ENCODE measurements at places on chromosomes 5 and 9.
A peak's percentile ranks its signal among the peaks of the same experiment; 100 is the strongest.

DNA sequence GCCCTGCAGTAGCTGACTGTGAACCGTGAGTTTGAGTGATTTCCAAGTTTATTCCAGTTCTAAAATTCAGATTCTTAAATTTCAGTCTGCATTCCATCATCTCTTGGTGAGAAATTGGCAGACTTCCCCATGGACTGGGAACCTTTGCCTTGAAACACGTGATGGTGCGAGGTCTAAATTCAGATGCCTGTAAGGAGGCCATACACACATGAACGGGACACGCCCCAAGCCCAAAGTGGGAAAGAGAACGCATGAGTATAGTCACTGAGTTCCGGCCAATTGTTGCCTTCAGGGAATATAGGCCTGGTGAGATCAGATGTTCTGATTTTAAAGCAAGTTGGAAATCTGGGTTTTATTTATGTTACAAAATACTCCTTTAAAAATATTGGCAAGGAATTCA lies 1084.4 kb upstream of the WWC1 start:
- no peak for DNase-seq
- H3K36me3 ChIP-seq, result no peaks in the 10 kb centered on the region
- H3K4me3 ChIP-seq, result no peak overlapping the region
- H3K27me3 ChIP-seq, result no peaks in the 10 kb centered on the region

DNA sequence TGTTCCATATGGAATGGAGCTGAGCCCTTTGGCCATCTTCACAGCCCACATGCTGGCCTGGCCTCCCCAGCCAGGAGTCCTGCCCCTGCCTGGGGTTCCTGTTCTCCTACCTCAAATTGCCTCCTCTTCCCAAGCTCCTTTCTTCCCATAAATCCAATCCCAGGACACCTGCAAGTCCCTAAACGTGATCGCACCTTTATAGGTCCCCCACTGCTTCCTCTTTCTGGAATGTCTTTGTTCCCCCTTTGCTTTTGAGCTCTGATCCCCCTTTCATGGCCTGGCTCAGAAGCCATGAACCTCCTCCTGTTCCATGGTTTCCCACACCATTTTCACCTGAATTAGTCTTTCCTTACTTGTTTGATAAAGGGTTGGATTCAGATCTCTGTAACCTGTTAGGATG lies 68.5 kb downstream of the TRPC7 start:
- H3K36me3 ChIP-seq, result no peaks in the 10 kb centered on the region
- peaks cover 5% of the 10 kb centered on the region for H3K27me3 ChIP-seq
- no peaks in the 10 kb centered on the region for H3K4me1 ChIP-seq
- H3K27ac ChIP-seq, result no peak overlapping the region

- peaks cover 4% of the 10 kb centered on the region for H3K27me3 ChIP-seq
- H3K4me3 ChIP-seq, result no peak overlapping the region
- no peak overlapping the region for H3K27ac ChIP-seq
- DNase-seq, result no peak
- no peaks in the 10 kb centered on the region for H3K4me1 ChIP-seq
These were observed 410.1 kb upstream of the SMARCA2 start for GRCh38 chr9:1604942-1605560.

GRCh38 chr5:124658867-124659557 lies 87.4 kb downstream of the ZNF608 start:
- H3K27me3 ChIP-seq, result no peaks in the 10 kb centered on the region
- H3K27ac ChIP-seq, result peak overlapping the region; percentile 61
- no peak for DNase-seq
- H3K4me3 ChIP-seq, result no peak overlapping the region
- H3K36me3 ChIP-seq, result no peaks in the 10 kb centered on the region
- H3K4me1 ChIP-seq, result peaks cover 23% of the 10 kb centered on the region

DNA sequence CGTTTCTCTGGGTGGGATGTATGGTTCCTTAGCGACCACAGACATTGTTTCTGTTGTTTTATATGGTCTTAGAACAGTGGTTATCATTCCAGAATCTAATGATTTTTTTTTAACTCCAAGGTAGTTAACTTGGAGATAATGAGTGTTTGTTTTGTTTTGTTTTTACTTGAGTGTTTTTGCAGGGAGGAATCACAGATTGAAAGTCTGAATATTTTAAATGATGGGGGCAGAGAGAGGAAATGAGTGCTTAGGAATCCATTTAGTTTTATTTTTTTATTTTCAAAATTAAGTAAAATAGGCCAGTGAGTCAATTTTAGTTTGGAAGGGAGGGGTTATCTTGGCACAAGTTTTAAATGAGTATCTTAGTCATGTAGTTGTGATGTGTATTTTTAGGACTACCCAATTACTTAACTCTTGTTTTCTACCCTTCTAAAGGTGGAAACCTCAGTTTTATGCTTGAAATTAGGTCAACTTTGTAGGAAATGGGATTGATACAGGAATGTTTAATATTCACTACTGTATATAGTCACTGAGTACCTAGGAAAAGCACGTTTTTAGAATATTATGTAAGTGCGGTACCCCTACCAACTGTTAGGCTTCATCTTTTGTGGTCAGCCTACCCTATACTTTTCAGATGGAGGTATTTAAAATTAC lies 2.0 kb downstream of the UBE2R2 start:
- H3K36me3 ChIP-seq, result no peaks in the 10 kb centered on the region
- peaks cover 44% of the 10 kb centered on the region for H3K4me1 ChIP-seq
- peak; percentile 17 for DNase-seq
- peak overlapping the region; percentile 89 for H3K4me3 ChIP-seq
- H3K27me3 ChIP-seq, result no peaks in the 10 kb centered on the region
- peak overlapping the region; percentile 99 for H3K27ac ChIP-seq

GRCh38 chr9:85054017-85054416 lies 384.5 kb downstream of the NTRK2 start:
- H3K4me3 ChIP-seq, result no peak overlapping the region
- H3K4me1 ChIP-seq, result no peaks in the 10 kb centered on the region
- no peak overlapping the region for H3K27ac ChIP-seq

- no peaks in the 10 kb centered on the region for H3K36me3 ChIP-seq
- no peaks in the 10 kb centered on the region for H3K4me1 ChIP-seq
- no peak overlapping the region for H3K27ac ChIP-seq
- no peak for DNase-seq
- peaks cover 9% of the 10 kb centered on the region for H3K27me3 ChIP-seq
These were observed 56.5 kb downstream of the SPOCK1 start for GRCh38 chr5:137442660-137443059.

DNA sequence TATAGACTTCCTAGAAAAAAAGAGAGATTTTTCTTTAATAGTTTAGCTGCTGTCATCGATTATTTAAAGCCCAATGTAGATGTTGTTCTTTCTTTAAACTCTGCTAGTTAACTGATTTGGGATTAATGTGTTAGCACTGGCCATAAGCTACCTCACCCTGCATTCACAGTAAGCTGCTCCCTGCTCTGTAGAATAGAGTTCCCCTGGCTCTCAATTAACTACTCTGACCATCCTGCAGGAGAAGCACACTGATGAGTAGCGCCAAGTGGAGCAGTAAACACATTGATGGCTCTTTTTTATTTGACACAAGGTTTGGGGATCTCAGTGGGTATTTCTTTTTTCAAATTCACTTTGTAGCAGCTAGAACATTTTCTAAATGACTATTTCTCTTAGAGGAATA lies 807.9 kb upstream of the ZNF608 start:
- H3K4me3 ChIP-seq, result no peak overlapping the region
- H3K36me3 ChIP-seq, result no peaks in the 10 kb centered on the region
- H3K27ac ChIP-seq, result no peak overlapping the region
- no peak for DNase-seq
- peaks cover 9% of the 10 kb centered on the region for H3K27me3 ChIP-seq

DNA sequence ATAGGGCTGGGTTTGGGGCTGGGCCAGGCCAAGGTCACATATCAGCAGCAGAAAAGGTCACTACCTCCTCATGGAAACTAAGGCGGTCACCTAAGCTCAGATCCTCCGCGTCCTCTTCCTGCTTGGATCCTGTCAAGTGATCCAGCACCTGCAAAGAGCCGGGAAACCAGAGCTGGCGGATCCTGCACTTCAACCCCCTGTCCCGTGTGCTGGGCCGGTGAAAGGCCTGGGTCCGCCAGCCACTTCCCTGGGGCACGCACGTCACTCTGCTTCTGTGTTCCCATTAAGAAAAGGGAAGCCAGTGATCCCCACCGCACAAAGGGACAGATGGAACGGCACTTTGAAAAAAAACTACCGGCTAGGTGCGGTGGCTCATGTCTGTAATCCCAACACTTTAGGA lies 61.3 kb upstream of the STXBP1 start:
- no peak overlapping the region for H3K4me3 ChIP-seq
- H3K27ac ChIP-seq, result no peak overlapping the region
- H3K27me3 ChIP-seq, result peaks cover 7% of the 10 kb centered on the region
- peaks cover 2% of the 10 kb centered on the region for H3K4me1 ChIP-seq
- no peak for DNase-seq

- no peaks in the 10 kb centered on the region for H3K36me3 ChIP-seq
- H3K27ac ChIP-seq, result no peak overlapping the region
- H3K27me3 ChIP-seq, result no peaks in the 10 kb centered on the region
- H3K4me3 ChIP-seq, result no peak overlapping the region
- no peaks in the 10 kb centered on the region for H3K4me1 ChIP-seq
These were observed 40.4 kb downstream of the SAR1B start for GRCh38 chr5:134592141-134592746.

GRCh38 chr5:58459146-58460001 lies 512 bp downstream of the PLK2 start:
- peaks cover 11% of the 10 kb centered on the region for H3K36me3 ChIP-seq
- H3K4me3 ChIP-seq, result peak overlapping the region; percentile 90
- H3K4me1 ChIP-seq, result peaks cover 16% of the 10 kb centered on the region

DNA sequence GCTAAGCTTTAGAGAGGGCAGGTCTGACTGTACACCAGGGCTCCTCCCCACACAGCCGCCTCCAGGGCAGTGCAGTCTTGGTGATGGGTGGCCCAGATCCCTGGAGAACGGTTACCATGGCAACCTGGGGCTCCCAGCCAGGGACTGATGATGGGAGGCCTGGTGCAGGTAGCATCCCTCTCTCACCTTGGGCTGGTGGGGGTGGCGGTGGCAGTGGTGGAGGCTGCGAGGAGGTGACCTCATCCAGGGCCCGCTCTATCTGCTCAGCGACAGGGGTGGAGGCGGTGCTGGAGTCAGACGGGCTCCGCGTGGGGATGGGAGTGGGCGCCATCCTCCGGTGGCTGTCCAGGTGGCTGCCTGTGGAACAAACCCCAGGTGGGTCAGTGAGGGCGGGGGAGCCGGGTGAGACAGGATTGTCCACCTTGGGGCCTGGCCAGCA lies 12.3 kb downstream of the PRR7 start:
- H3K27ac ChIP-seq, result no peak overlapping the region
- H3K4me1 ChIP-seq, result peaks cover 13% of the 10 kb centered on the region
- peaks cover 5% of the 10 kb centered on the region for H3K27me3 ChIP-seq
- no peak for DNase-seq
- no peaks in the 10 kb centered on the region for H3K36me3 ChIP-seq
- no peak overlapping the region for H3K4me3 ChIP-seq

- H3K27me3 ChIP-seq, result no peaks in the 10 kb centered on the region
- H3K4me1 ChIP-seq, result peaks cover 10% of the 10 kb centered on the region
- DNase-seq, result no peak
- no peak overlapping the region for H3K27ac ChIP-seq
- no peaks in the 10 kb centered on the region for H3K36me3 ChIP-seq
These were observed 20.9 kb upstream of the HAPLN1 start for GRCh38 chr5:83741571-83741970.

GRCh38 chr9:98074115-98074990 lies 17.8 kb downstream of the NANS start:
- H3K36me3 ChIP-seq, result peaks cover 5% of the 10 kb centered on the region
- H3K4me3 ChIP-seq, result no peak overlapping the region
- H3K27me3 ChIP-seq, result no peaks in the 10 kb centered on the region

- H3K27ac ChIP-seq, result peak overlapping the region; percentile 2
- H3K4me3 ChIP-seq, result no peak overlapping the region
- no peak for DNase-seq
- no peaks in the 10 kb centered on the region for H3K36me3 ChIP-seq
- H3K27me3 ChIP-seq, result no peaks in the 10 kb centered on the region
These were observed 9.7 kb downstream of the OMD start for GRCh38 chr9:92414566-92414965.

- peak overlapping the region; percentile 51 for H3K27ac ChIP-seq
- no peak for DNase-seq
- no peaks in the 10 kb centered on the region for H3K36me3 ChIP-seq
- peak overlapping the region; percentile 61 for H3K4me3 ChIP-seq
These were observed 40.1 kb upstream of the KIAA1958 start for GRCh38 chr9:112446526-112446925.

GRCh38 chr5:151070449-151070848 lies 10.4 kb downstream of the TNIP1 start:
- H3K36me3 ChIP-seq, result peaks cover 3% of the 10 kb centered on the region
- H3K4me1 ChIP-seq, result peaks cover 64% of the 10 kb centered on the region
- DNase-seq, result no peak
- peak overlapping the region; percentile 26 for H3K4me3 ChIP-seq
- peak overlapping the region; percentile 82 for H3K27ac ChIP-seq

- H3K4me3 ChIP-seq, result no peak overlapping the region
- DNase-seq, result no peak
- H3K27ac ChIP-seq, result no peak overlapping the region
- no peaks in the 10 kb centered on the region for H3K27me3 ChIP-seq
- no peaks in the 10 kb centered on the region for H3K4me1 ChIP-seq
These were observed 22.7 kb downstream of the GRIA1 start for GRCh38 chr5:153513156-153513555.

DNA sequence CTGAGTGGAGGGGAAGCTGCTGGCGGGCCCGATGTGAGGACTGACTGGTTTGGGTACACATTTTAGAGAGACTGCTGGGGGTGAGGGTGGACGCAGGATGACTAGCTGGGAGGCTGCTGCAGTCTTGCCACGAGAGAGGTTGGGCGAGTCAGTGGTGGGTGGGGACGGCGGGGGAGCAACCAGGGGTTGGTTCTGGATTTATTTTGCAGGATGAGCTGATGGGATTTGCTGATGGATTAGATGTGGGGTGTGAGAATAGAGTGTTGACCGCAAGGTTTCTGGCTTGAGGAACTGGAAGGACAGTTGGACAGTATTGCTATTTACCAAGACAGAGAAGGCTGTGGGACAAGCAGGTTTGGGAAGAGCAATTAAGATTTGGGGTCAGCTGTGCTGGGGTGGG lies 5.8 kb upstream of the NDST1 start:
- no peak overlapping the region for H3K4me3 ChIP-seq
- H3K27me3 ChIP-seq, result no peaks in the 10 kb centered on the region
- H3K27ac ChIP-seq, result peak overlapping the region; percentile 20
- no peak for DNase-seq

DNA sequence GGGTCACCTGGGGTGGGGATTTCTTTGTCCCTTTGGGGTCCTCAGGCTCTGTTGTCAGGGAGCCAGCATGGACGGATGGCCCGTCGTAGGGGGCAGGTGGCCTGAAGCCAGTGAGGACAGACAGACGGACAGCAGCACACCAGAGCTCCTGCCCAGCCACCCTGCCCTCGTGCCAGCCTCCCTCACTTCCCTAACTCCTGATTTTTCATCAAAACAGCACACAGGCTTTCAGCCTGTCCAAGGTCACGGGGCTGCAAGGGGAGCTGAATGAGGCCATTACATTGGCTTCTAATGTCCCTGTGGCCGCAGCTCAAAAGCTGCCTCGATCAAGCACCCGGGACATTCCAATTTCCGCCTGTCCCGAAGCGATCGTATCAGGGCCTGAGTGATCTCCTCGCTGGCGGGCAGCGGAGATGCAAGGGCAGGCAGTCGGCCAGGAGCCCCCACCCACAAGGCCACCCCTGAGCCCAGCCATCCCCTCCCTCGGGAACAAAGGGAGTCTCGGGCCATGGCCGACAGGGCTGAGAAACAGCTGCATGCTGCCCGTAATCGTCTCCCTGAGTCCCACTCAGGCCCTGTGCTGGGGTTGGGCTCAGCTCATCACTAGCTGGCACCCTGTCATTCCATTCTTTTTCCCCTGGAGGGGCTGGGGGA lies 50.5 kb upstream of the RNU6ATAC start:
- no peak overlapping the region for H3K4me3 ChIP-seq
- H3K27ac ChIP-seq, result no peak overlapping the region
- no peak for DNase-seq
- H3K27me3 ChIP-seq, result peaks cover 12% of the 10 kb centered on the region
- H3K4me1 ChIP-seq, result no peaks in the 10 kb centered on the region
